ENCODE measurements at places on chromosomes 2 and 18. TPM values are rescaled to one million over a fixed set of nuclear protein-coding genes. Genes with fewer than 3 reads are reported as not detected.

The TBR1 gene
- not detected for total RNA-seq

The KIF3C gene
- total RNA-seq: 11.8 TPM

The TXNL4A gene
- total RNA-seq: 62.2 TPM

The CYP27C1 gene
- total RNA-seq: 0.41 TPM

The CPO gene
- not detected for total RNA-seq

The TMEM163 gene
- total RNA-seq: not detected

The ARHGAP28 gene
- 221 TPM for total RNA-seq

The UGT1A9 gene
- not detected for total RNA-seq

The GKN2 gene
- total RNA-seq: not detected

The SH3RF3 gene
- total RNA-seq: 8.4 TPM

The HS1BP3 gene
- 23.0 TPM for total RNA-seq

The IHH gene
- not detected for total RNA-seq

The LBX2 gene
- total RNA-seq: 3.0 TPM

The CNGA3 gene
- total RNA-seq: 0.18 TPM

The FN1 gene
- 3,314 TPM for total RNA-seq

The ALK gene
- total RNA-seq: 0.27 TPM

The CD8B gene
- not detected for total RNA-seq

The CRYGD gene
- not detected for total RNA-seq

The FAM124B gene
- 1.2 TPM for total RNA-seq

The AMER3 gene
- total RNA-seq: not detected

The HOXD13 gene
- not detected for total RNA-seq

The ELOA2 gene
- not detected for total RNA-seq

The NAT8 gene
- not detected for total RNA-seq

The COL4A4 gene
- total RNA-seq: 1.1 TPM

The EN1 gene
- total RNA-seq: 0.63 TPM

The CXCR1 gene
- not detected for total RNA-seq

The ANKRD23 gene
- 6.0 TPM for total RNA-seq

The G6PC2 gene
- total RNA-seq: not detected

The TNFRSF11A gene
- 0.08 TPM for total RNA-seq

The FLACC1 gene
- 1.2 TPM for total RNA-seq

The PIEZO2 gene
- total RNA-seq: 1.6 TPM

The ACYP2 gene
- 11.5 TPM for total RNA-seq

The MGAT4A gene
- total RNA-seq: 0.36 TPM

The GALNT14 gene
- total RNA-seq: 0.72 TPM

The CERS6 gene
- 13.2 TPM for total RNA-seq

The DYNAP gene
- total RNA-seq: not detected

The CRYBA2 gene
- total RNA-seq: not detected

The GDF7 gene
- total RNA-seq: not detected

Data from fibroblast of the aortic adventitia (primary cell).